ENCODE measurements at places on chromosomes 12 and 14.

- no peak for DNase-seq
Measured at GRCh38 chr12:120078868-120079267, 37.7 kb downstream of the RAB35 start.

GRCh38 chr12:24233519-24234246, 284.2 kb upstream of the SOX5 start:
- DNase-seq: no peak

GRCh38 chr14:56036353-56036752, 81.9 kb upstream of the PELI2 start:
- no peak for DNase-seq

DNA sequence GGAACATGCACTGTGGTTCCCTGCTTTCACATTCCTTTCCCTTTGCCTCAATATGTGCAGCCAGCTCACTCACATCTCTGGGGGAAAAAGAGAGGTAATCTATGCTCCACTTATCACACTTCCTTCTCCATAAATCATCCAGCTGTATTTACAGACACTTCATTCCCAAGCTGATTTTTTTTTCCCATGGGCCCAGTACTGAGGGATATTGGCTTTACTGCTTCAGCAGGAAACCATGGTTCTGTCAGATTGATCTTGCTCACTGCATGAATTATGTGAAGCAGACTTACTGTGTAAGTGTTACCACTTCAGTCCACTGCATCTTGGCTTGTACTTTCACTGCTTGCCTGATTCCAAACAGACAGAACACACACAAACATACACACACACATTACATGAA, 555.6 kb downstream of the CCER1 start:
- no peak for DNase-seq

GRCh38 chr12:72057330-72057914, 118.8 kb downstream of the TPH2 start:
- no peak for DNase-seq

GRCh38 chr12:75315518-75315917, 14.6 kb downstream of the CAPS2 start:
- DNase-seq: no peak

DNA sequence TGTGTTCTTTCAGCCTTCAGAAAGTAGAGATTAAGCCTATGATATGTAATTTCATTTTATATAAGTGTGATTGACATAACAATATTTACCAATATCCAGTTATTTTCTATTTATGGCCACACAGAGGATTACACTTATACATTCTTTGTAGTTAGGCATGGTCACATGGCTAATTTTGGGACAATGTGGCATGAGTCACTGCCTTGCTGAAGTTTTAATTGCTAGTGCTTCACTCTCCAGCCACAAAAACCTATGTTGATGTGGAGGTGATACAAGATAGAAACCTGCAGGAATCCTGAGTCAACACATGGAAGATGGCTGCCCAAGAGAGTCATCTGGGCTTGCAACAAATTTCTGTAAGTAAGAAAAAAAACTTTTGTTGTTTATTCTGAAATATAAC, 17.0 kb downstream of the CLEC14A start:
- no peak for DNase-seq

DNA sequence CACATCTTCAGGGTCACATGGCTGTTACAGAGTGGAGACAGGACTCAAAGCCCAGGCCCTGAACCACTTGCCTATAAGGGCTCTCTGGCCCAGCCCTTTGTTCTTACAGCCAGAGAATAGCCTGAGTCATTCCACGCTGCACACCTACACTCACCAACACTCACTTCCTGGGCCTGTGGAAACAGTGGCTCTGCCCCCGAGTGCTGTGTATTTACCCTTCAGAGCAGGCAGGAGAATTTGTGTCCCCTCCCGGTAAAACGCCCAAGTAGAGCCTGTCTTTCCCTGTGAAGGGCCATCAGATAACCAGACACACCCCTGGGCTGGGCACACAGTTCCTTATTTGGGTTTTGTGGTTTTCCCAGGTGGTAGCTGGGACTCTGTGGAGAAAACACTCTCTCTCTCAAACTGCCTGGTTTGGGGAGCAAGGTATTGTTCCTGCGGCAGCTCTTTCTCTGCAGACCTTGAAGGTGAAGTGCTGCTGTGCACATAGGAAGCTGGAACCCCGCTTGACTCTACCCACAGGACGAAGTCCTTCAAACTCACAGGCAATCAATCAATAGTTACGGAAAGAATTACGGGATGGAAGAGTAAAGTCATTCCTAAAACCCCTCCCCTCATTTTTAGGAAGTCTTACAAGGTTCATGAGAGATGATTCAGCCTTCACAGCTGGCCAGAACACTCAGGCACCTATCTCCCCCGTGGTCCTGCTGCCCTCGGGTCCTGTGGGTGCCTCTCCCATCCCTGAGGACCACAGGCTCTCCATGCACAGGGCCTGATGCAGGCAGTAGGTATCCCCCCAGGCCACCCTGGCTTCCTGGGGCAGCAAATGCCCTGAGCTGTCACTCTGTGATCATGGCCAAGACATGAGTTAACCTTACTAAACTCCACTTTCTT, 20.3 kb downstream of the FIGNL2 start:
- no peak for DNase-seq

DNA sequence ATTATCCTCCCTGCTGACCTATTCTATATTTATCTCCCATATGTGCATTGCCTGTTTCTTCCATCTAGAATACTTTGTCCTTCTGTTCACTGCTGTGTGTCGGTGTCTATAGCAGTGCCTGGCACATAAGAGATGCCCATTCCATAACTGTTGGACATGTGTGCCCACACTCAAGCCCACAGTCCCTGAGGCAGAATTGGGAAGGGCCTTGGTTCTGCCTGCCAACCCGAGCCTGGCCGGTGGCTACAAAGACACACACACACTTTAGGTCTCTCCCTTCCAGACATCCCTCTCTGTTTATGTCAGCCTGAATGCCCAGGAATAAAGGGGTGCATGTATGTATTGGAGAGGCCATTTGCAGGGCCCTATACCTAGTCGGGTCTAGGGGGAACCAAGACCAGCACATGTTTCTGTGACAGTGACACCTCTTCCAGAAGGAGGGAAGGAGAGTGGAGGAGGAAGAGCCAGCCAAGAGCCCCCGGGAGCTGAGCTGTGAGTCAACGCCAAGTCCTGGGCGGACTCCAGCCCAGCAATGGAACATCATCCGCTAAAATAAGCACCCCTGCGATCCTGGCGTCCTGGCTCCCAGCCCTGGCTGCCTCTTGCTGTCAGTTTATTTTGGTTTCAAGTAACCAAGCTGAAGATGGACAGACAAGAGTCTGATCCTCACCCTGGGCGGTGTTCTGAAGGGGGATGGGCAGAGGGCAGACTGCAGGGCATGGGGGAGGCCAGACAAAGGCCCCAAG, 4.3 kb upstream of the ASB2 start:
- no peak for DNase-seq

DNA sequence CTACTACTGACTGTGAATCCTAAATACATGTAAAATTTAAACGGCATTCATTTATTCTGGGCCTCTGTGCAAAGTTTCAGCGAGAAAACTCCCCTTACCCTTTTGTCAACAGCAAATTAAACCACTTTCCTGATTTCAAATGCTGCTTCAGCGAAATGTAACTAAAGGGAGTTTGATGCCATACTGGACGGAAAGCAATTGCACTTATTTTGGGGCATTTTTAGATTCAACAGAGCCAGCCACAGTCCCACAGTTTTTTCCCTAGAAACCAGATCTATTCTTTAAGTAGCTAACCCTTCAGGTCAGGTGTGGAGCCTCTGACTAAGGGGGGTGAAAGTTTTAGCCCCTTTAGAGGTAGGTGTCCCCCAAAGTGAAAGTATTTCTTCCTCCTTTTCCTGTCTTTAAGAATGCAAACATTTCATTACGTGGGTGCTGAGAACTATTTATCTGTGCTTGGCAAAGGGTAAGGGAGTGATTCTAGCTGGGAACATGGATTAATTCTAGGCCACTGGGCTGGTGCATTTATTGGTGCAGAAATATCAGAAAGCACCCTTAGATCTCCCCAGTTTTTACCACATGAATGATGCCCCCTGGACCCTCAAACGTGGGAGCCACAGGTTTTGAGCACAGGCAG, 72.7 kb downstream of the SPTB start:
- DNase-seq: no peak

GRCh38 chr14:39877577-39878190, 445.5 kb upstream of the FBXO33 start:
- DNase-seq: no peak

GRCh38 chr12:53785161-53785560, 33.4 kb upstream of the CISTR start:
- no peak for DNase-seq

GRCh38 chr12:9721394-9722092, 11.4 kb downstream of the CLECL1 start:
- no peak for DNase-seq

- no peak for DNase-seq
Measured at GRCh38 chr14:26401179-26401968, 196.5 kb downstream of the NOVA1 start.
